Activated CD4-positive, alpha-beta T cell treated with anti-CD3 and anti-CD28 coated beads for 48 hours (primary cell): ENCODE measurements at places on chromosomes 6 and 20.

- DNase-seq, result no peak
These were observed 22.5 kb downstream of the SERPINB1 start for GRCh38 chr6:2819115-2819514.

GRCh38 chr6:93789532-93789931 is 370.2 kb upstream of the EPHA7 start:
- DNase-seq, result no peak

DNA sequence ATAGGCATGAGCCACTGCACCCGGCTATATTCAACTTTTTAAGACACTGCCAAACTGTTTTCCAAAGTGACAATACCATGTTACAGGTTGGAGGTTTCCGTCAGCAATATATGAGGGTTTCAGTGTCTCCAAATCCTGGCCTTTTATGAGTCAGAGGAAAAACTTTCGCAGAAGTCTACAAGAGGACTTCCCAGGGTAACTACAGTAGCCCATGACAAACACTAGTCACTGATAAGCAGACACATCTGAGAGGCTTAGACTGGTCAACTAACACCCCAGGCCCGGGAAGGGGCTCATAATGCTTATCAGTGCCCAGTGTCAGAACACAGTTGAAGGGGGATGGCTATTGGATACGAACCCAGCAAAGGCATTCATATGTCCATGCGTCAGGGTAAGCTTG is 85.4 kb downstream of the SOX4 start:
- no peak for DNase-seq

DNA sequence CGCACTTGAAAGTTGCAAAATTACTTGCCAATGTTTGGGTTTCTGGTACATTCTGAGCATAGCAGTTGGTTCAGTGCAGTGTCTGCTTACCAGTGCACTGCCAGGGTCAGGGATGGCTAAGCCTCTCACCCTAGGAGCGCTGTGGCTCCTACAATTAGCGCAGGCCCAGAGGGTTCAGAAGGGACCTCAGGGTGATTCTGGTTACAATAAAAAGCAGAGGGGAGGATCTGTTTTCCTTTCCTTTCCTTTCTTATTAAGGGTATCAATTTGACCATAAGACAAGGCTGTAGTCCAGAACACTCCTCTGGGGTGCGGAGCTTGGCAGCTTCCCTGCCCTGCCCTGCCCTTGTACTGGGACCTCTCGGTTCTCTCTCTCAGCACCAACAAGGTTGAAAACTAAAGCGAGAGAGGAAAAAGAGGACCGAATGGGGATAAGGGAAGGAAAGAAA is 2.6 kb downstream of the MAFB start:
- DNase-seq, result no peak

DNA sequence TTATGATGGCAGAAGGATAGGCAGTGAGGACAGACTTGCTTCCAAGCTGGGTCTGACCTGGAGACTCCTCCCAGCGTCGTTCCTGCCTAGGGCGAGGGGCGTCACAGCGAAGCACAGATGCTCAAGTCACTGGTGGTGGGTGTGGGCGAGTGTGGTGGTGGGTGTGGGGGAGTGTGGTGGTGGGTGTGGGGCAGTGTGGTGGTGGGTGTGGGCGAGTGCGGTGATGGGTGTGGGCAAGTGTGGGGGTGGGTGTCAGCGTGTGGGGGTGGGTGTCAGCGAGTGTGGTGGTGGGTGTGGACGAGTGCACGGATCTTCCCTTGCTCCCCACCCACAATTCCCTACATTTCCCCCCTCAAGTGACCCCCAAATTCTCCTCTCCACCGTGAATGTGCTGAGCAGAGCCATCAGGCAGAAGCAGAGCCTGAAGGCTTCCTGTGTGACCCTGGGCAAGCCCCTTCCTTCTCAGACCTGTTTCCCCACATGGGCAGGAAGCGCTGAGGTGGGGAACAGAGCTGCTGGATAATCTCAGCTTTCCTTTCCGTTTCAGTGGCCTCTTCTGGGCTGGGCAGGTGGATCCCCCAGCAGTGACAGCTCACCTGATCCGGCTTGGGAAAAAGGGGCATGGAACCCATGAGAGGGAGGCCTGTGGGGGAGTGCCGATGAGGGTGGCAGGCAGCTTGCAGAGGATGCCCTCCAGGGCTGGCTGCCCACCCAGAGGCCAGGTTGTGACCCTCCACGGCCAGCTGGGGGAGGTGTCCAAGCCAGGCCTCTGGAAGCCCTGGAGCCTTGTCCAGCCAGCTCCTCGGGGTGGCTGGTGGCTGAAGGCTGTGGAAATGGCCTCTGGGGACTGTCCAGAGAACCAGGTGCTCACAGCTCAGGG is 42.9 kb downstream of the RSPO4 start:
- DNase-seq, result no peak

DNA sequence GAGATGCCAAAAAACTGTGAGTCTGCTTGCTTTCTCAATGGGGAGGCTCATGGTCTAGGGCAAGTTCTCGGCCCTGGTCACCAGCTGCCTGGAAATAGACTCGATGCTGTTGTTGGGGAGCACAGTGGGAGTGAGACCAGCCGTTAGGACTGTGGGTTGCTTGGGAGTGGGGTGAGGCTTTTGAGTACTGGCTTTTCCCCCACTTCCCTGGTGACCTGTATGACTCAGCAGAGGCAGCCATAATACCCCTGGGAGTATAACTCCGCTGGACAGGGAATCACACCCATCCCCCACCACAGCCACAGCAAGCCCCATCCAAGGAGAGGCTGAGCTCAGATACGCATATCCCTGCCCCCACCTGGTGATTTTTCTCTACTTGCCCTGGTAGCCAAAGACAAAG is 48.9 kb upstream of the OGFRL1 start:
- no peak for DNase-seq

DNA sequence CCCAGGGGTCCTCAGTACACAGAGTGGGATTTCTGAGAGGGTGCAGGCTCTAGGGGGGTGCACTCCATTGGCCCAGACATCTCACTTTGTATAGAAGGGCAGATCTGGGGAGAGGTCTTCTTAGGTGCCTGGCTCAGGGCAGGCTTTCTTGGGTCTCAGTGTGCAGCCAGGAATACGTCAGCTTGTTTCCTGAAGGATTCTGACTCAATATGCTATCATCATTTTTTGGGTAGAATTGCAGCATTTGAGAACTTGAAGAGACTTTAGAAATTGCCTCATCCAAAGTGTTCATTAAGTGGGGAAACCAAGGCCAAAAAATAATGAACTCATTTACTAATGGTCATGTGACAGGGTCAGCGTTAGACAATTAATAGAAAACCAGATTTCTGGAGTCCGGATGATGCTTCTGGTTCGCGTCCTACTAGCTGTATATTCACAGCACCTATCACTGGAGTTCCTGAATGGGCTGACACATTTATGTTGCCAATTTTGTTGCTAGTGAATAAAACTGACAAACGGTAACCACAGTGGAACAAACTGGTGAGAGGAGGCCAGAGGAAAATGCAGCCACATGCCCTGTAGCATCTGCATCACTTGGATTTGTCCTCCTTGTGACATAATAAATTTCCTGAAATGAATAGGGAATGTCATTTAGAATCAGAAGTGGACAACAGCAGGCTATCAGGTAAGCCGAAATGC is 238.9 kb downstream of the TBC1D7 start:
- DNase-seq, result no peak

DNA sequence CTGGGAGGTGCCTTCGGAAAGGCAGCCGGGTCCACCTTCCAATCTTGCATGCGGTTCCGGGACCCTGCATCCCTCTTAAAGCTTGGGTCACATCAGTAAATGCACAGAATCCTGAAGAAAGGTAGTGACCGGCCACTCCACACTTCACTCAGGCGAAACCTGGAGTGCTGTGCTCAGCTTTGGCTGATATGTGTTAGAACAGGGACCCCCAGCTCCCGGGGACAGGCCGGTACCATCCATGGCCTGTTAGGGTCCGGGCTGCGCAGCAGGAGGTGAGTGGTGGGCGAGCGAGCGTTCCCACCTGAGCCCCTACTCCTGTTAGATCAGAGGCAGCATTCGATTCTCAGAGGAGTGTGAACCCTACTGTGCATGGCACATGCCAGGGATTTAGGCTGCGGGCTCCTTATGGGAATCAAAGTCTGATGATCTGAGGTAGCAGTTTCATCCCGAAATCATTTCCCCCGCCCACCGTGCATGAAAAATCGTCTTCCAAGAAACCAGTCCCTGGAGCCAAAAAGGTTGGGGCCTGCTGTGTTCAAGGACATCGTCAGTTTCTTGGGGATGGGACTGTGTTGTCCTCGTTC is 143.0 kb downstream of the ERMARD start:
- no peak for DNase-seq

- no peak for DNase-seq
These were observed at the start of gene C6orf132 for GRCh38 chr6:42142118-42142835. C6orf132 (minus strand) TSS chr6:42142620; CDS start chr6:42142444, 176 bp downstream.

DNA sequence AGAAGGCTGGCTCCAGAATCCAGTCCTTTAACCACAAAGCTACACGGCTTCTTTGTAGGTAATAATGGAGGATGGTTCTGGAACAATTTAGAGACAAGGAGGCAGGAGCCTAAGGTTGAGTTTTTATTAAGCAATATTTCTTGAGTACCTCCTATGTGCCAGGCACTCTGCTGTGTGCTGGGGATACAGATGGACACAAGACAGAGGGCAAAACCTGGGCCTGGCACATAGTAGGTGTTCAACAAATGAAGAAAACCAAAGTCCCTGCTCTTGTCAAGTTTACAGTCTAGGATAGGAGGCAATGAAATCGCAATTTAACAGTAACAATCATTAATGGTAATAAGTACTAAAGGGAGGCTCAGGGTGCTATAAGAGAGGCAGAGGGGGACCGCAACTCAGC is 17.4 kb downstream of the CCM2L start:
- no peak for DNase-seq

- no peak for DNase-seq
These were observed 9.4 kb upstream of the COMMD7 start for GRCh38 chr20:32752458-32753250.

GRCh38 chr6:10099529-10100140 is 315.2 kb downstream of the TFAP2A start:
- DNase-seq, result no peak

DNA sequence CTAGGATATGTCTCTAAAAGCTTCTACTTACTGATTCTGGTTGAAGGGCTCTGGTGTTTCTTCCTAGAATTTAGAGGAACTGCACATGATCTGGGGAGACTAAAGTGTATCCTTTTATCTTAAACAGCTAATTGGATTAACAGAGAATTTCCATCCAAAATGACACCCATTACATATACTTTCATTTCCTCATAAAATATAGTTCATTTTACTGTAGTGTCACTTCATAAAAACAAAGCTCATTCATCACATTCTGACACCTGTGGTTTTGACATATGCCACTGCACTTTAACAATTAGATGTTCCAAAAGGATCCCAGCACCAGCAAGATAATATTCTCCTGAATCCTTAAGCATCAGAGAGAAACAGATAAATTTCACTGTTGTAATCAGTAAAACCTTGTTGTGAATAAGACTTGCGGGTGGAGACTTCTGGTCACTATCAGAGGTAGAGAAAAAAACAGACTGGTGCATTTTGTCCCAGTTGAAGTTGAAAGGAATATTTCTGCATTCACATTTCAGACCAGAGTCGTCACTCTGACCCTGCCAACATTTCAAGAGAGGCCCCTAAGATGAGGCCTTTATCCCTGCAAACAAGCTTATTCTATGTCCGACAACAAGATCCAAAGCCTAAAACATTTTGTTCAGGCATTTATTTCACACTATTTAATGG is 175.3 kb upstream of the BMP5 start:
- no peak for DNase-seq

DNA sequence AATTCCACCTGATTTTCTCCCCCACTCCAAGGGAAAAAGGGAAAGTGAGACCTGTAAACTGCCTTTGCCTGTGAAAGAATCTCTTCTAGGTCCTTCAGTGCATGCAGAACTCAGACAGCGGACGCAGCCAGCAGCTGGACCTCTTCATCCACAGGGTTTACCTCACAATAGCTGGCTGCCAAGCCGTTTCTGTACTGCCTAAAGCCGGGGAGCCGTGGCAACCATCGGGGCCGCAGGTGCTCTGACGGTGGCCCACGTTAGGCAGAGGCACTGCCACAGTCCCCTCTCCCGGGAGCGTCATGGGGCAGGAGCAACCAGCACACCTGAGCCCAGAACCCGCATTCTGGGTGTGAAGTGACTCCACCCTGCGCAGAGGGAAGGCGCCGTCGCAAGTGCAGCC is 206.1 kb downstream of the TTLL2 start:
- no peak for DNase-seq

DNA sequence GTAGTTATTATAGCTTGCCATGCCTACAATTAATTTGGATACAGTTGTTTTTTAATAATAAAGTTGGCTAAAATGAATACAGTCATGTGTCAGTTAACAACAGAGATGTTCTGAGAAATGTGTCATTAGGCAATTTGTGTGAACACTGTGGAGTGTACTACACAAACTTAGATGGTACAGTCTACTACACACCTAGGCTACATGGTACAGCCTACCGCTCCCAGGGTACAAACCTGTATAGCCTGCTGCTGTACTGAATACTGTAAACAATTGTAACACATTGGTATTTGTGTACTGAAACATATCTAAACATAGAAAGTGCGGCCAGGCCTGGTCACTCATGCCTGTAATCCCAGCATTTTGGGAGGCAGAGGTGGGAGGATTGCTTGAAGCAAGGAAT is 50.2 kb downstream of the MYLIP start:
- DNase-seq, result no peak

DNA sequence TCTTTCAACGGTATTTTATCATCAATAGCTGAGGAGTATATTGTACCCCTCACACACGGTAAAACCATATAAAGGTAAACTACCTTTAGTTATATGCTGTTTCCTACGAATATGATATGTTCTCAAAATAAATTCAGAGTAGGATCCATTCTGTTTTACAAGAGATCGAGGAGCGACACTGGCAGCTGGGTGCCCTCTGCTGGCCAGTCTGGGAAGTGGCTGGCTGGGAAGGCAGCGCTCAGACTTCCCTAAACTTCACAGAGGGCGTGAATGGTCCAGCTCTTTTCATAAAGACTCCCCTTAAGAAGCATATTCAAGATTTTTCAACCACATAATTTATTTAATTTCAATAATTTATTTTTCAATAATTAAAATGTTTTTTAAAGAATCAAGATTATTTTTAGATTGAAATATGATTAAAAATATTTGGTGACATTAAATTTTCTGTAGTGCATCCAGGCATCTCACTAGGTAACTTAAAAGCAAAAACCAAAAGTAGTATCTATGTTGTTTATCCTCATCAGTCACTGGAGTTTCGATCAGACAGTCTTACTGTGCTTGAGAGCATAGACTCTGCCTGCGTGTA is 187.5 kb upstream of the PDE10A start:
- DNase-seq, result peak; percentile 73

GRCh38 chr20:56350842-56351241 is 7.9 kb upstream of the FAM210B start:
- DNase-seq, result no peak
